ENCODE measurements at places on chromosomes 13 and 19. TPM values are rescaled to one million over a fixed set of nuclear protein-coding genes. Genes with fewer than 3 reads are reported as not detected.
A peak's percentile ranks its signal among the peaks of the same experiment; 100 is the strongest.

DNA sequence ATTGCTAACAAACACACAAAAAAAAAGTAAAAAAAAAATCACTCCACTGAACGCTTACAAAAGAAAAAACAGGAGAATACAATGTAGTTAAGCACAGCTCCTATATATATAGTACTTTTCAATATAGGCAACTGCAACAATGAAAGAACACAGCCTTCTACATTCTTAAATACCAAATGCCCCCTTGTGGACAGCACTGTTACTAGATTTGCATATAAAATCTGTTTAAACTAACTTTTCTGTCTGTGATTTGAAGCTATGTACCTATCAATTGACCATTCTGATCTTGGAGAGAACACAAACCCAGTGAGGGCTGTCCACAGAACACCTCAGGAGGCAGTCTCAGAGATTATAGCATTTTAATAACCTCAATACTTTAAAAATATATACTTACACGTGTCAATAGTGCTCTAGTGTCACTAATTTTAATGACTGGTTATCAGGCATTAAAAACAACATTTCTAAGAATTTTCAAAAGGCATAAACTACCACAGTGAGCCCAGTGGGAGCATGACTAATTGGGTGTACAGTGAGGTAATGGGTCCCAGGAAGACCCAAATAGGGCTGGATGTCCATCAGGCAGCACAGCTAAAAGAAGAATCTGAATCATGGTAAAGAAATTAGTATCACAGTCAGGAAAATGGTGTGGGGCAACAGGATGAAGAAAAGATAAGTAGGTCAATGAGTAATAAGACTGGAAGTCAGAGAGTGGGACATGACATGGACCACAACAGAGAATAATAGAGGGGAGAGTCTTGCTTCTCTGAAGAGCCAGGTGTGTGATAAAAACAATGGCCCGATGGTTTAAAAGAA is 22.2 kb downstream of the CCDC169 start:
- DNase-seq, result peak; percentile 79

- no peak for DNase-seq
These were observed 300.8 kb downstream of the EFNB2 start for GRCh38 chr13:106234636-106235035.

The HCN2 gene
- 1.2 TPM for total RNA-seq

The SIGLEC5 gene
- total RNA-seq, result not detected

The AXL gene
- 0.03 TPM for total RNA-seq

The ZNF99 gene
- not detected for total RNA-seq

The ZNF540 gene
- 0.92 TPM for total RNA-seq

The TDRD3 gene
- 85.7 TPM for total RNA-seq

The ZNF544 gene
- total RNA-seq, result 8.3 TPM

DNA sequence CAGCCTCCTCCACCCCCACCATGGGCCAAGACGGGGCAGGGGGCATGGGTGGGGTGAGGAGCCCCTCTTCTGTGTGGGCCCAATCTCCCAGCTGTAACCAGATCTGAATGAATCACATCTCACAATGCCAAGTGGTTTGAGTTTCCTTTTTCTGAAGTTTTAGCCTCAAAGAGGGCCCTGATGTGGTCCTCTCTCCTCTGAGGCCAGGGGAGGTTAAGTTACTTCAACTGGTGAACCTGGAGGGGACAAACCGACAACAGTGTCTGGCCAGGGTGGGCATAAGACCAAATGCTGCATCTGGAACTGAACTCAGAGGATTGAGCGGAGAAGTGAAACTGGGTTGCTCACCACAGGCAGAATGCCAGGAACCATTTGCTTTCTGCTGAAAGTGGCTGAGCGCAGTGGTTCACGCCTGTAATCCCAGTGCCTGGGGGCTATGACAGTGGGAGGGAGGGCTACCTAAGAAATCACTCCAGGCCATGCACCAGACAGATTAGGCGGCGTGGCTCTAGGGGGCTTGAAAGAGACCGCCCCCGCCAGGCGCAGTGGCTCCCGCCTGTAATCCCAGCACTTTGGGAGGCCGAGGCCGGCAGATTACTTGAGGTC is 15.4 kb upstream of the IRGC start:
- DNase-seq, result no peak

The NLRP5 gene
- not detected for total RNA-seq

GRCh38 chr19:35940839-35941238 is 4.7 kb downstream of the LRFN3 start:
- DNase-seq, result no peak

GRCh38 chr13:45492538-45492937 is 27.8 kb downstream of the COG3 start:
- no peak for DNase-seq

DNA sequence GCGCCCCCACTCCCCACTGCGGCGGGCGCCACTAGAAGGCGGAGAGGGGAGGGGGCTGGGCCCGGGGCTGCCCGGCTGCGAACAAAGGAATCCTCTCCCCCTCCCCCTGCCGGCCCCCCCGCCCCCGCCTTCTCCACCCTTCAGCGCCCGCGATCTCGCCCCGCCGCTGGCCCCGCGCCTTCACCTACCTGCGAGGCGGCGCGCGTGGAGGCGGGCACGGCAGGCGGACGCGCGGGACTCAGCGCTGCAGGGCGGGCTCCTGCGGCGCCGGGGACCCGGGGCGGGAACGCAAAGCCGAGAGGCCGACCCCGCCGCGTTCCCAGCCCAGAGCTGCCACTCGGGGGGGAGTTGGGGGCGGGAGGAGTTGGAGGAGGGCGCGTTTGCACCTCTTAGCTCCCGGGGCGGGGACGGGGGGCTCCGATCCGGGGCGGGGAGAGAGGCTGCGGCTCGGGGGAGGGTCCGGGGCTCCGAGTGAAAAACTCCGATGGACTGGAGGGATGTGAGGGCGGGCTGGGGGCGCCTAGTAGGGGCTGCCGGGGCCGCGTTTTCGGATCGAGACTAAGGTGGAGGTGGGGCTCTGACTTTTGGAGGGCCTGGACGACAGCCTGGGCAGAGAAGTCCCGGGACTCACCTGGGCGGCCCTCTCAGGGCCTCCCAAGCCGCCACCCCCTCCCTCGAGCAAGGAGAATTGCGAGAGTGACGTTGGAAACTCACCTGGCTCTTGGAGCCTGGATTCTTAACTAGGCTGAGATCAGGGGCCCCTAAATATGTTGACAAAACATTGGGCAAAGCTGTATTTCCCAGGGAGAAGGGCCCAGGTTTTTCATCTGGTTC is at the start of gene FBN3:
Gene FBN3, minus strand, starts transcription at position 332 of the 834 bp plus-strand sequence. CDS start 2,112 bp downstream, outside the sequence.
- no peak for DNase-seq

DNA sequence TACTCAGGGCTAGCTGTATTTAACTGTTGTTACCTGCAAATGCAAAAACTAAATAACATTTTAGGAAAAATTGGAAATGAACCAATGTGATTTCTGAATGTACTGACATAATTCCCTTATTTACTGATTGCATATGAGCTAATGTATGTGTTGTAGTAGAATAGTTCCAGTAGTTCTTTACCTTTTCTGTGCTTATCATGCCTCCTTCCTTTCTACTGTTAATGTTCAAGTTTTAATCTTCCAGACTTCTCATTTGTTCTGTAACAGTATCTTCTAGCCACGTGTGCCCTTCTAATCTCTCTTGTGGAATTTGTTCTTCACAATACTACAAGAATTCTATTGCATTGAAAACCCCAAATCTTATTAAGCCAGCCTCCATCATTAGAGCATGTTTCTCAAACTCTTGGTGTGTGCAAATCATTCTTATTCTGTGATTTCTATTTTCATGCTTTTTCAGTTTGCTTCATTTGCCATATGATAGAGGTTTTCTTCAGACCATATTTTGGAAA is 17.7 kb downstream of the LSM14A start:
- DNase-seq, result no peak

All from SK-MEL-5 (cell line).